ENCODE measurements at places on chromosomes 3 and 15. TPM values are rescaled to one million over a fixed set of nuclear protein-coding genes. Genes with fewer than 3 reads are reported as not detected.
A peak's percentile ranks its signal among the peaks of the same experiment; 100 is the strongest.

DNA sequence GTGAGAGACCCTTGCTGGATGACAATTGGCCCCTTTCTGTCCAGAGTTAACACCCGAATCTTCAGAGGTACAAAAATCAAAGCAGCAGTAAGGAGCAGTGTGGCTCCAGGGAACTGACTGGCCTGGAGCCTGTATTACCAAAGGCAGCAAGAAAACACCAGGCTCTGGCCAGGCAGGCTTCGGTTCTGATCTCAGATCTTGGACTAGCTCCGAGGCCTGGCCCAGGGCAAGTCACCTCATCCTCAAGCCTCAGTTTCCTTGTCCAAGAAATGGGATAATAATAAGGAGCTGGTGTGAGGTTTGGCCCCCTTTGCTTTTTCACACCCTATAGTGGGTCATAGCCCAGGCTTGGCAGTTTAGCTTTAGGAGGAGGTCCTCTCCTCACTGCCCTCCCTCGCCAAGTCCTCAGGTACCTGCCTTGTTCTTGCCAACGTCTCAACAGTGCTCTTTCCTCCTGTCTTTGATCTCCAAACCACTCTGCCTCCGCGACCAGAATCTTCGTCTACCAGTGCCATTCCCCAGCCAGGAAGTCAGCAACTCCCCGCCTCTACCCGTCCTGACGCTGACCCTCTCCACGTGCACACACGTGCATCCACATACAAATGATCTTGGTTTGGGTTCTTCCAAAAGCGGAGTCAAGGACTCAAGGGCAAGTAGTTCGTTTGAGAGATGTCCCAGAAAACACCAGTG, 82.6 kb upstream of the TLE3 start:
- DNase-seq, result no peak

BNC1 gene
- total RNA-seq, result 0.19 TPM

- no peak for DNase-seq
Measured at GRCh38 chr3:185537369-185537970, 14.9 kb downstream of the LIPH start.

- no peak for DNase-seq
Measured at GRCh38 chr3:31614162-31614921, 81.6 kb downstream of the STT3B start.

DNA sequence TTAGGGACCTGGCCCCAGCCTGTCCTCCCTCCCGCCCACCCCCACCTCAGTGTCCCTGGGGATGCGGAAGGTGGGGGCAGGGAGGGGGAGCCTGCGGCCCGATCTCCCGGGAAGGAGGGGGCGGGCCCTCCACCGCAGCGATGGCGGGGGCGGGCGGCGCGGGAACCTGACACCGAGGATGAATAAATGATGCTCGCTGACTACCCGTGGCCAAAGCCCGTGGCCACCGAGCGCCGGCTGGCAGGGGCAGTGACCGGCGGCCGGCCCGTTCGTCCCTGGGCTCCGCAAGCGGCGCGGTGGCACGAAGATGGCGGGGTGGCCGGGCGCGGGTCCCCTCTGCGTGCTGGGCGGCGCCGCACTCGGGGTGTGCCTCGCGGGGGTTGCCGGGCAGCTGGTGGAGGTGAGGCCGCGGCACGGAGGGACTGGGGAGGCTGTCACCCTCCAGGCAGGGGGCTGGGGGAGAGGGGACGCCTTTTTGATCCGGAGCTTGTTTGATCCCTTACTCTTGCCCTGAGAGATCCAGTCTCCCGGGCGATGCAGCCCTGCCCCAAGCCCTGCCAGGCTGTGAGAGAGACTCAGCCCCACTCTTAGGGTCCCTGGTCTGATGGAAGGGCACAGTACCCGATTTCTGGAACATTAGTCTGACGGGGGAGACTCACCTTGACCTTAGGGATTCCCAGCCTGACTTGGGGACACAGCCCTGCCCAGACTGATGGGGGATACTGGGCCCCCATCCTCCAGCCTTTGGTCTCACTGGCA, at the start of gene TMIE:
Gene TMIE (plus strand): TSS at position 212 of the 759 bp plus-strand sequence. CDS start 96 bp downstream, at position 308.
- peak; percentile 26 for DNase-seq

DNA sequence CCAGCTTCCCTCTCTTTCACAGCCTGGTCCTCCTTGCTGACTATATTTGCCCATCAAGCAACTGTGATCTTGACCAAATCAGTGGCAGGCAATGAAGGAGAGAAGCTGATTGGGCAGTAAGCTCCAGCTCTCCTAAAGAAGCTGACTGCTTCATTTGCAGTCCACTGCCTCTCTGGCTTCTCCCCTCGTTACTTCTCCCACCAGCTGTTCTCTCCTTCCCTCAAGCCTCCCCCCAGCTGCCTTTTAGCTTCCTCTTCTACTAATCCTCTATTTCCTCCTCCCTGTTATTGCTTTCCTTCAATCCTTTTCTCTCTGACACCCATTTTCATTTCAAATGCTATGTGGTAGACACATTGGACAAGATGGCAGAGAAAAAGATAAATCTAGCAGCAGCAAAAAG, 474.7 kb upstream of the UBE2E2 start:
- no peak for DNase-seq

- DNase-seq, result no peak
Measured at GRCh38 chr15:41980654-41981323, 8.4 kb upstream of the EHD4 start.

OR5K2 gene
- total RNA-seq, result not detected

CPB1 gene
- total RNA-seq, result not detected

DNA sequence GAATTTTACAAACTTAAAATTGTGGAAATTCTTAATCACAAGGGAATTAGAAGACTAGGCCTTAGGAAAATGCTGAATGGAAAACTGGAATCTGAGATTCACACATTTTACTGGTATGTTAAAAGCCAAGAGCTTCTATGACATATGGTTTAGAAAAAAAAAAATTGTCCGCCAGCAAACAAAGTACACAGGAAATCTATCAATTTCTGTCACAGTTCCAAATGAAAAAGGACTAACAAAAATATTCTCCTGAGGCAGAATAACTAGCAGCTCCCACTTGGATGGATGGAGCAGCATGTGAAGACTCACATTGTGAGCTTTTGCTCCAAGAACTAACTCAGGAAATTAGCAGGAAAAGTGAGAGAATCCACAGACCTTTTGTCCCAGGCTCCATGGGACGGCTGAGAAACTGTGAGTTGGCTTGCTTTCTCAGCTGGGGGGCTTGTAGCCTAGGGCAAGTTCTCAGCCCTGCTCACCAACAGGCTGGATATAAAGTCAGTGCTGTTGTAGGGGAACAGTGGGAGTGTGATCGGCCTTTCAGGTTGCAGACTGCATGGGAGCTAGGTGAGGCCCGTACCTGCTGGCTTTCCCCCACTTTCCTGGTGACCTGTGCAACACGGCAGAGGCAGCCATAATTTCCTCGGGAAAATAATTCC, 731.1 kb upstream of the SGO1 start:
- DNase-seq, result no peak

GCHFR gene
- 8.1 TPM for total RNA-seq

DNA sequence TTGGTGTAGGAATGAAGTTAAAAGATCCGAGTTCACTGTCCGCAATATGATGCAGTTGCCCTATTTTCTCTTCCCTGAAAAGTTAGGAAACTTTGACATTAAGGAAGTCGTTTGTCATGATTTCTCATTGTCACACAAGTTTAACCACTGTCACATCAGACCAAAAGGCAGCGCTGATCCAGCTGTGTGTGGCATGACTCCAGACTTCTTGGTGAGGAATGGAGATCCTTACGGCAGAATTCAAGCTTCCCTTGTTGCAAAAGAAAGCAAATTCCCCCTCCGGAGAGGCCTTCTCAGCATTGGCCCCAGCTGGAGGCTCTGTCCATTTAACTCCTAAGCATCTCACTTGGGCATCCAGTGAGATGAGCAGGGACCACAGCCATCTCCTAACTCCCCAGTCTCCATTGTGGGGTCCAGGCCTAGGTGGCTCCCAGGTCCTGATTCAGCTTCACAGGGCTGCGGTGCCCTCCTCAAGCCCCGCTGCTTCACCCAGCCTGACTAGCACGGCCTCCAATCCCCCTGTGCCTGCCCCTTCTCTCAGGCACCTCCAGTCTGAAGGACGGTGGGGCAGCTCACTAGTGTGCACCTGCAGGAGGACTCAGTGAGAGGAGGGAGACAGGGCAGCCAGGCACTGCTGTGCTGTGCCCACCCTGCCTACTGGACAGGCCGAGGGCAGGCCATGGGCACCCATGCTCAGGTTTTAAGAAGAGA, 159.5 kb downstream of the CHSY1 start:
- DNase-seq, result no peak

SLC22A13 gene
- total RNA-seq, result not detected

- DNase-seq, result peak; percentile 78
Measured at GRCh38 chr15:65211482-65211982, 259 bp upstream of the CILP start.

SIDT1 gene
- 0.62 TPM for total RNA-seq

ATP2B2 gene
- 0.14 TPM for total RNA-seq

GRCh38 chr15:81061490-81062253, 60.9 kb downstream of the TLNRD1 start:
- DNase-seq, result no peak

DNA sequence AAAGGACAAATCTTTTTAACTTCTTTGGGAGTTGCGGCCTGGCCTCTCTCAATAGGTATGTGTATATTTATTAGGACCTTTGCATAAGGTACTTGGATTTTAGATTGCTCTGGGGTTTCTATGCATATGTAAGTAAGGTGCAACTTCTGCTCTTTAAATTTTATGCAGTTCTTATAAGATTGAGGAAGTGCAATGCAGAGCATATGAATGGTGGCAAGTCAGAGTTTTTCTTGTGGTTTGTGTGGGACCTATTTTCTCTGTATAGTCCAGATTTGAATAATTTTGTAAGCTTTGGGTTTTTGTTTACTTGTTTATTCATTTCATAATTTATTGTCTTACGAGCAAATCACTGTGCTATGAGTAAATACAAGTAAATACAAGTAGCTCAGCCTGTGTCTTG, 101.5 kb downstream of the ATG7 start:
- no peak for DNase-seq

- DNase-seq, result no peak
Measured at GRCh38 chr15:54387799-54388198, 409.6 kb downstream of the UNC13C start.

GRCh38 chr15:31352339-31352751, 25.7 kb downstream of the KLF13 start:
- peak; percentile 83 for DNase-seq

GRCh38 chr3:8540456-8540855, 38.8 kb downstream of the LMCD1 start:
- no peak for DNase-seq

DNA sequence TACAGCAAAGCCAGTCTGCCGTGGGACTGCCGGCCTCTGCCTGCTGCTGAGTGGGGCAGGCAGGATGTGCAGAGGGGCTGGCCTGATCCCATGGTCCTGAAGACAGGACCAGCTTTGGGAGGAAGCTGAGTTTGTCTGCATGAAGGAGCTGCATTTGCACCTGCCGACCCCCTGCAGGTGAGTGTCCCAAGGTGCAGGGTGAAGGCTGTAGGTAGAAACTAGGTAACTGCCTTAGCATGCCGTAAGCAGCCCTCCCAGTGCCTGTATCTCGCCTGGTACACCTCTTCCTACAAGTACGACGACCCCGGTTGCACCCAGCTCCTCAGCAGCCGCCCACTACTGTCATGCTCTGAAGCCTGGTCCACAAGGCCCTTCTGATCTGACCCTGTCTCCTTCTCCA, 34.9 kb downstream of the AMOTL2 start:
- no peak for DNase-seq

GRCh38 chr3:102037209-102037608, 187.9 kb downstream of the NFKBIZ start:
- no peak for DNase-seq

ABCF3 gene
- 68.2 TPM for total RNA-seq

DNA sequence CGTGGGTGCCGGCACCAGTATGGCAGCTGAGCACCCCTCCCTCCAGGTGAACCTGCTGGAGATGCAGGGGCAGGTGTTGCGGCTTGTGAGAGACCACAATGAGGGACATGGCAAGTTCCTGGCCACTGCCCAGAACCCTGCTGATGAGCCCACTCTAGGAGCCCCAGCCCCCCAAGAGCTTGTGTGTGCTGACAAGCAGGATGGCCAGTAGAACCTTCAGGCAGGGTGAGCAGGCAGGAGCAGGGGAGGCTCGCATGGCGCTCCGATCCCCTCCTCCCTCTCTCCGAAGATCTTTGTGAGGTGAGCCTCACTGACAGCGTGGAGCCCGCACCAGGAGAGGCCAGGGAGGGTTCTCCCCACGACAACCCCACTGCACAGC, 29.8 kb downstream of the NGRN start:
- DNase-seq, result no peak

DNA sequence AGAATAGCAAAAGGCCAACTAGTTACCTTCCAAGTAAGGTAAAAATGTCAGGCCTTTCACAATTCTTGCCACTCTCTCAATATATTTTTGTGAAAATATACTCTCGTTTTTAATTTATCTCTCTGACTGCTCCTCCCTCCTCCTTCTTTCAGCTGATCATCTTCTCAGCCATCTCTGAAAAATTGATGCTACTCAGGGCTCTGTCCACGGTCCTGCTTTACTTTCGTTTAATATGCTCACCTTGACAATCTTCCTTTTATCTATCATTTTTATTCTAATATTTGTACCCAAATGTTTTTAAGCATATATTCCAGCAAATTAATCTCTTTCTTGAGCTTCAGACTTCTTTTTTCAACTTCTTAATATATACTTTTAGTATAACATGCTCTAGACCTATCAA, 1362.1 kb downstream of the ROBO1 start:
- DNase-seq, result no peak

DNA sequence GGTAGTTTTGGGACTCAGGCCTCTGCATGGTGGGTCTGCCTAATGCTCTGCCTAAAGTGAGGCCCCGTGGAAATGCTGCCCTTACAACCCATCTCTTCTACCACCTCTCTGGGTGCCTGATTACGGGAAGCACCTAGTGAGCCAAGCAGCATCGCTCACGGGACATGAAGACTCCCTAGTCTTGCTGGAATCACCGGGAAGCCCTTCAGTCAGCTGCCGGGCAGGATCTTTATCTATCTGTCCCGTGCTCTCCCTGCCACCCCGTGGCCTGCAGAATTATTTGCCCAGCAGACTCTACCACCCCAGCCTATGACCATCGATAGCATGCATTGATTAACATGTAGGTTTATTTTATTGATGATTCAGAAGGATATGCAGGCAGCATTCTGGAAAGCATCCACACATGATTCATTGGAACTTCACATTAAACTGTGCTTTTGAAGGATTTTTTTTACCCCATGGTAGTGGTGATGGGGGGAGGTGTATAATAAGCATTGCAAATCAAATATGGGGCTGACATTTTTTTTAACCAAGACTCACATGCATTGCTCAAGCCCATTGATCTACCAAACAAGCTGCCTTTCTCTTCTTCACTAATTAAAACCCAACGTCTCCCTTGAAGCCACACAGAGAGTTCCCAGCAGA, 63.1 kb downstream of the ATP2B2 start:
- no peak for DNase-seq

DNA sequence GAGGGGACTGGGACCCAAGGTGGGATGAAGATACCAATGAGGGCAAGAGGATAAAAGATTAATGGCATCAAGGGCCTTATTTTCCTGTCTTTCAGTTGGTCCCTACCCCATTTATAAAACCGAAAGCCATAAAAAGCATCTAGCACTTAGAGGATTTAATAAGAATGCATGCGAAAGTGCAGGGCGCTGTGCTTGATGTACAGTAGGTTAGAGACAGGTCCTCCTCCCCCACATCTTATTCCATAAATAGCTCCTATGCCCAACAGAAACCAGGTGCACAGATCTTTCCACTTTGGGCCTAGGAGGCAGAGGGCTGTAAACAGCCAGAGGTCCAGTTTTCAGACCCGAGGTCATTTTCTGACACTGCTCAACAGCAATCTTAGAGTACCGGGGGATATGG, 1.2 kb downstream of the LPCAT4 start:
- no peak for DNase-seq
